Hippocampal formation (tissue), 2 donors: ENCODE measurements at places on chromosomes 1 and 21.

- no peak for DNase-seq
Observed at GRCh38 chr1:112092656-112093371, 103.3 kb upstream of the KCND3 start.

DNA sequence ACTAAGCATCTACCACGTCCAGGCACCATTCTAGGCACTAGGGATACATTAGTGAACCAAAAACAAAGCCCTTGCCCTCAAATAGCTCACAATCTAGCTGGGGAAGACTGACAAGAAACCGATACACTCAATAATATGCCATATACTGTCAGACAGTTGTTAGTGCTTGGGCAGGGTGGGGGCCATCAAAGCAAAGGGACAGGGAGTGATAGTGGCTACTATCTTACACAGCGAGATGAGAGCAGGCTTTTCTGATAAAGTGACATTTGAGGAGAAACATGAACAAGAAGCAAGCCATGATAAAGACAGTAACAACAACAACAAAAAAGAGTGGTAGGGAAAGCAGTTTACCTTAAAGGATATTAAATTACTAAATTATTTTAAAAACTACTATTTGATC is 41.1 kb downstream of the ERO1B start:
- no peak for DNase-seq

DNA sequence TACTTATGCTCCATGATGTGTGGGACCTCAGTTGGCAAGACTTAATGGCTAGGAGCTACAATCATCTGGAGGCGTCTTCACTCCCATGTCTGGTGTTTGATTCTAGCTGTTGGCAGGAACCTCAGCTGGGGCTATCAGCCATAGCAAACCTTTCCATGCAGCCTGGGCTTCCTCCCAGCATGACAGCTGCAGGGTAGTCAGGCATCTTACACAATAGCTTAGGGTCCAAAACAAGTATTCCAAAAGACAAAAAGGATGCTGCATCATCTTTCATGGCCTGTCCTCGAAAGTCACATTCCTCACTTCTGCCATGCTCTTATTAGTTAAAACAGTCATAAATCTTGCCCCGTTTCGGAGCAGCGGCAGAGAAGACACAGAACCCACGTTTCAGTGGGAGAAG is 90.9 kb downstream of the LRRC8C start:
- peak; percentile 13 for DNase-seq

- DNase-seq = no peak
Observed at GRCh38 chr1:233704170-233704897, 90.4 kb downstream of the KCNK1 start.

DNA sequence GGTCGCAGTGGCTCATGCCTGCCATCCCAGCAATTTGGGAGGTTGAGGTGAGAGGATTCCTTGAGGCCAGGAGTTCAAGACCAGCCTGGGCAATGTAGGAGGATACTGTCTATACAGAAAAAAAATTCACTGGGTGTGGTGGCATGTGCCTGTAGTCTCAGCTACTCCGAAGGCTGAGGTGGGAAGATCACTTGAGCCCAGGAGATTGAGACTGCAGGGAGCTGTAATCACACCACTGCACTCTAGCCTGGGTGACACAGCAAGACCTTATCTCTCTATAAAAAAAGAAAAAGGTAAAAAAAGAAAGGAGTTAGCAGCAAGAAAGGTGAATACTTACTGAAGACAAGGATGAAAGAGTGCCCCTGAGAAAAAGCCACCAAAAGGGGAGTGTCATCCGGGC is 23.7 kb upstream of the BCL10 start:
- no peak for DNase-seq

DNA sequence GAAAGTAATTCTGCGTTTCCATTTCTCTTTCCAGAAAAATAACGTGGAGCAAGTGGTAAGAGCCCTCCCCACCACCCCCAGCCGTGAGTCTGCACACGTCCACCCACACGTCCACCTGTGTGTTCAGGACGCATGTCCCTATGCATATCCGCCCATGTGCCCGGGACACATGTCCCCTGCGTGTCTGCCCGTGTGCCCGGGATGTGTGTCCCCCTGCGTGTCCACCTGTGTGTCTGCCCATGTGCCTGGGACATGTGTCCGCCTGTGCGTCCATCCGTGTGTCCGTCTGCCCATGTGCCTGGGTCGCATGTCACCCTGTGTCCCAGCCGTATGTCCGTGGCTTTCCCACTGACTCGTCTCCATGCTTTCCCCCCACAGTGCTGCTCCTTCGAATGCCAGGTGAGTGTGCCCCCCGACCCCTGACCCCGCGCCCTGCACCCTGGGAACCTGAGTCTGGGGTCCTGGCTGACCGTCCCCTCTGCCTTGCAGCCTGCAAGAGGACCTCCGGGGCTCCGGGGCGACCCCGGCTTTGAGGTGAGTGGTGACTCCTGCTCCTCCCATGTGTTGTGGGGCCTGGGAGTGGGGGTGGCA is 5.6 kb downstream of the COL6A1 start:
- no peak for DNase-seq

DNA sequence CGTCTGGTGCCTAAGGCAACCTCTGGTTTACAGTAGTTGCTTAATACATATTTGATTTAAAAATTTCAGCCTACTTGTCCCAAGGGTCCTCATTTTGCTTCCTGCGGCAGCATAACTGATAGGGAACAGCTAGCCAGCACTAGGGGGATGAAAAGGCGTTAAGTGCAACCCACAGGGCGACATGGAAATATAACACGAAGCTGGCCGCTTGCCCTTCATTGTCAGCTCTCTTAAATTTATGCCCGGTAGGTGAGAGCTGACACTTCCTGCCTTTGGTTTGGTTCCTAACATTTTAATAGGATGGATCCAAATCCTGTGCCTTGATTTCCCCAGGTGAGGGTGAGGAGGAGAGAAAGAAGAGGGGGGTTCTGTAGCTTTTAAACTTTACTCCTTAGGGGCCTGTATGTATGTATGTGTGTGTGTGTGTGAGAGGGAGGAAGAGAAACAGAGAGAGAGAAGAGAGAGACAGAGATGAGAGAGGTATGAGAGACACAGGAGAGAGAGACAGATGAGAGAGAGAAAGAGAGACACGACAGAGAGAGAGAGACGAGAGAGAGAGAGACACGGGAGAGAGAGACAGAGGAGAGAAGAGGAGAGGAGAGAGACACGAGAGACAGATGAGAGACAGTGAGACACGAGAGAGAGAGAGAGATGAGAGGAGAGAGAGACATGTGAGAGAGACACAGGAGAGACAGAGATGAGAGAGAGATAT is 938 bp upstream of the ACTN2 start:
- DNase-seq = no peak

DNA sequence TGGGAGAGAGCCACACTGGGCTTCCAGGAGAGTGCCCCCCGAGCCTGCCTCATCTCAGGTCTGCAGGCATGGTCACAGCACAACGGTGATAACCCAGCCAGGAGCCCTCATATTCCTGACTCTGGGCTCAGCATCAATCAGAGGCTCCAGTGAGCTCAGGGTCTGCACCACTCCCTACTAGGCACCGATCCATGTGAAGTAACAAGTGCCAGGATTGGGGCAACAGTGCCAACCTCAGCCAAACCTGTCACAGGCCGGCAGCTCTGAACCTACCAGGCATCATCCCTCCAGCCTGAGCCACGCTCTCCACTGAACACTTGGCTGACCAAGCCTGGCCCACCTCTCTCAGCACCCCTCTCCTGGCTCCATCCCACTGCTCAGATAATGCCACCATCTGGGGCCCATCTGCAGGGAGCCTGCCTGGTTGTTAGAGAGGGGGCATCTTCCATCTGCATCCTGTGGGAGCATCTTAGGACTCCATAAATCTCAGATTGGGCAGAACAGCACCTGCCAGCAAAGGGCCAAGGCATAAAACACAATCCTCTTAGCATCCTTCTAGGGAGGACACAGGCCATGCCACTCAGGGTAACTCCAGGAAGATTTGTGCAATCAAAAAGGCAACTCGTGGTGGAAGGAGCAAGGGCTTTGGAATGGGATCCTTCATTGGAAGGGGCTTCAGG is 213.7 kb upstream of the CSF3R start:
- DNase-seq = no peak
